ENCODE measurements at places on chromosomes 13 and 19.
A peak's percentile ranks its signal among the peaks of the same experiment; 100 is the strongest.

DNA sequence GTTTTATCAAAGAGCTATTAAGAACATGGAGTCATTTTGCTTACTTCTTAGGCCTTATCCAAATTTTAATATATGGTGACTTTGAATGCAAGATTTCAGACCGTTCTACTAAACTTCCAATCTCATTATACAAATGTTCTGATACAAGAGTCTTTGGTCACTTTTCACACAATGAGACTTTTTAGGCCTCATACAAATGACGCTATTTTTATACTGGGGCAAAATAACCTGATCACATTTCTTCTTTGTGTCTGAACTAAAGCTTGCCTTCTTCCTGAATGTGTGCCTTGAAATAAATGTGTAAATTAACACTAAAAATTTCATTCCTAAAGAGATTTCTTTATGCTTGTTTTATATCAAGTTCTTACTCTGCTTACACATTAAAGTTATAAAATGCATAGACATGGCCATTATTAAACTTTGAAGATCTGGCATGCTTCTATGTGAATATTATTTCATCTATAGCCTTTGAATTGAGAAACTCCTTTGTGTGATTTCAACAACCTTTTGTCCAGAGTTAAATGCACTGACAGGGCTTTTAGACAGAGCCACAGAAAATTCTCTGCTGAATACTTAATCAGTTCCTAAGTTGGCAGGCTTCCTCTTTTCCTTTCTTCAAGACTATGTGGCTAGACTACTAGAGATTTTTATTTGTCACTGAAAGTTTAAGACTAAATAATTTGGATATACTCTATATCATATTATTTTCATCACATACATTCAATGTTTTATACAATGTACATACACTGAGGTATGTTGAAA is 86.1 kb downstream of the EDNRB start:
- DNase-seq: no peak

DNA sequence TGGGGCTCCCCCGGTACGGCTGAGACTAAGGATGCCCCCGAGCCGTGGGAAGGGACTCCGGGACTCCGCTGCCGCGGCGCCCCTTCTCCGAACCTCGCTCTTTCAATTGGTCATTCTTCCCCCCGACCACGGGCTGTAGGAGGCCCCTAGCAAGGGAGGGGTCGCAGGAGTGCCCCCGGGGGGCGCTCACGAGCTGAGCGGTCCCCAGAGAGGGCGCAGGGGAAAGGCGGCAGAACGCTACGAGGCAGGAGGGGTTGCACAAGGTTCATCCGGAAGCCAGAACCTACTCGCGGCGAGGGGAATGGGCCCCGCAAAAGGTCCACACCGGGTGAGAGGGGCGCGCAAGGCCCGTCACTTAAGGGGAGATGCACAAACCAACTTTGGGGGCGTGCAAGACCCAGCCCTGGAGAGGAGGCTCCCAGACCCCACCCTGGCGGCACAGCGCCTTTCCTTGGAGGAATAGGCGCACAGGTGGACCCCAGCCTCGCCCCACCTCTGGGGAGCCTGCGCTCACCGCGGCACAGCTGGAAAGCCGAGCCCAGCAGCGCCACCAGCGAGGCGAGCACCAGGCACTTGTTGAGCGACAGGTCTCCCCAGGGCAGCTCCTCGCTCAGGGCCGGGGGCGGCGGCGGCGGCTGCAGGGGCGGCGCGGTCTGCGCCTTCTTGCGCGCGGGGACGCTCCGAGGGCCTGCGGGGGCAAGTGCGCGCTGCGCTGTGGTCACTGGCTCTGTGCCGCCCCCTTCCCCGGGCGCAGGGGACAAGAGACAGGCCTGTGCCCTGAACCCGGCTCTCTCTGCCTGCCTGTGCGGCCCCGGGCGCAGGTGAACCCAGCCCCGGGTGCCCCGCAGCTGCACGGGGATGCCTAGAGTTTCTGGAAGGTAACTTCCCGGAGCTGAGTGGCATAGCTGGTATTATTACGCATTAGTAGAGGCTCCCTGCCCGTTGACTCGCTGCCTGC is 2.8 kb downstream of the JSRP1 start:
- no peak for DNase-seq

DNA sequence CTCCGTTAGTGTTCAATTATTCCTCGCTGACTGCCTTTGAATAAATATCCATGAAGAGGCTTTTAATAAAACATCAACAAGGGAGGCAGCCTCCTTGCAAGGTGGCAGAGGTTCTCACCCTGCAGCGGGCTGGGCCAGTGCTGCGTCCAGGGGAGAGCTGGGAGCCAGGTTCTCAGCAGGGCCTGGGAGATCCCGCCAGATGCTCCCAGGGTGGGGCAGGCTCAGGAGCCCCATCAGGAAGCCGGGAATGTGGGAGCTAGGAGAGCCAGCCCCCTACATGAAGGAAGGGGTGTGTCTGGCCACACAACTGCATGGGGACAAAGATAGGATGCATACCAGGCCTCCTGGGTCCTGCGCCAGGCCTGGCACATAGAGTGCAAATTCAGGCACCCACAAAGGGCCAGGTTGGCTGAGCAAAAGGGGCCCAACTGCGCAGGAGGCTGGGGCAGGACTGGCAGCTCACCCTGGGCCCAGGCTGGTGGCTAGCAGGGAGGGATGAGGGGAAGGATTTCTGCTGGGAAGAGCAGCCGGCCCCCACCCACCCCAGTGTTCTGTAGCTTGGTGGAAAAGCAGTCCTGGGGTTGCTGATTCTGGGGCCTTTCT is 22.8 kb downstream of the VSTM2B start:
- no peak for DNase-seq

- DNase-seq: no peak
These were observed 528.9 kb downstream of the DACH1 start for GRCh38 chr13:71338070-71338469.

DNA sequence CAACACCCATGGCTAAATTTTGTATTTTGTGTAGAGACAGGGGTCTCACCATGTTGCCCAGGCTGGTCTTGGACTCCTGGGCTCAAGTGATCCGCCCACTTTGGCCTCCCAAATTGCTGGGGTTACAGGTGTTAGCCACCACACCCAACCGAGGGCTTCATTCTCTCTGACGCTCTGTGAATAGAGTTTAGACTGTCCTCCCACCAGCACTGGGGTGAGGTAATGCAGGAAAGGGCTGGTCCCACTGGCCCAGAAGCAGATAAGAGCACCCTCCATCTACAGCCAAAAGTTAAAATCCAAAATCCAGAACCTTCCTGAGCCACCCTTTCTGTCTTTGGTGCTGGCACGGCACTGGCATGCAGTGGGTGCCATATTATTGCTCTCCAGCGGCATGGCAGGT is 31.8 kb upstream of the HOMER3 start:
- DNase-seq: no peak

DNA sequence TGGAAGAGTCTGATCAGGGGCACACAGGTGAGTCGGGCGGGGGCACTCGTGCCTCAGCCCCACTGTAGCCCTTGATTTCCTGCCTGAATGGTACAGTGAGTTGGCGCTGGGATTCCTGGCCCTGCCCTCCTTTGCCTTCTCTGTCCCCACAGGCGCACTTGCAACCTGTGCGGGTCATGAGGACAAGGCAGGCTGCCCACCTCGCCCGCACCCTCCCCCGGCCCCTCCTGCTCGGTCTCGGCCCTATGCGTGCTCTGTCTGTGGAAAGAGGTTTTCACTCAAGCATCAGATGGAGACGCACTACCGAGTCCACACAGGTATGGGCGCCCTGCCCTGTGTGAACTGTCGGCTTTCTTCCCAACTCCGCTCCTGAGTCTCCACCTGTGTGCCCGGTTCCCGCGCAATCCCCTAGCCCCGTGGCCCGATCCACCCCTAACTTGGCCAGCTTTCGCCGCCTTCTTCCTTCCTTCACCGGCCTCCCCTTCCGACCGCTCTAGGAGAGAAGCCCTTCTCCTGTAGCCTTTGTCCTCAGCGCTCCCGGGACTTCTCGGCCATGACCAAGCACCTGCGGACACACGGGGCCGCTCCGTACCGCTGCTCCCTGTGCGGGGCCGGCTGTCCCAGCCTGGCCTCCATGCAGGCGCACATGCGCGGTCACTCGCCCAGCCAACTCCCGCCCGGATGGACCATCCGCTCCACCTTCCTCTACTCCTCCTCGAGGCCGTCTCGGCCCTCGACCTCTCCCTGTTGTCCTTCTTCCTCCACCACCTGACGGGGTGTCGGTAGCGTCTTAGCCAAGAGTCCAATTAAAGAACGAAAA is 1.6 kb upstream of the KMT2B start:
- DNase-seq: no peak

DNA sequence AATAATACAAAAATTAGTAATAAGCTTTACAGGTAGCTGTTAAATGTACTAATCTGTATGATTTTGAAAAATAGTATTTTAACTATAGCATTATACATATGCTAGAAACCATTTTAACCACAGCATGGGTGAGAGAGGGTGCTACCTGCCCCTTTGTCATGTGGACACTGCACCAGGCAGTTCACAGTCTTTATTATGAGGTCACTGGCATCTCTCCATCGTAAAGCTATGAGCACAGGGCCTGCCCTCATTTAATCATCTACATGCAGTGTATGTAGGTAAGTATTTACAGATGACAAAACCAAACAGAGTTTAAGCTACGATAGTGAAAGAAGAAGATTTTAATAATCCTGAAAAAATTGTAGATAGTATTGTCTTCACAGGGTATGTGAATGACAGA is 21.7 kb downstream of the EDNRB start:
- DNase-seq: peak; percentile 9

DNA sequence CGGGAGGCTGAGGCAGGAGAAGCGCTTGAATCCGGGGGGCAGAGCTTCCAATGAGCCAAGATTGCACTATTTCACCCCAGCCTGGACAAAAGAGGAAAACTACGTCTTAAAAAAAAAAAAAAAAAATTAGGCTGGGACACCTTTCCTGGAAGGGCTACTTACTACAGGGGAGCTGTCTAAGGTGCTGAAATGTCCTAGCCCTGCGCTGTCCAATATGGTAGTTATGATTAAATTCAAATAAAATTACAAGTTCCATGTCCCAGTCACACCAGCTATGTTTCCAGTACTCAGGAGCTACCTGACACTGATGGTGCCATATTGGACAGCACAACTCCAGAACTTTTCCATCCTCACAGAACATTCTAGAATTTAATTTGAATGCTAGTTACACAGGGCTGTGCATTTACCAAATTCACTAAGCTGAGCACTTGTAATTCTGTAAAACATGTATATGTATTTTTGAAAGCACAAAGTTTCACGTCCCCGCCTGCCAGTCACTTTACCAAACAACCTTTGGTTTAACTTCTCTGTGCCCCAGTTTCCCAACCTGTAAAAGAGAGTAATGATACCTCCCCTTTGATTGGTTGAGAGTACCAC is 9.2 kb upstream of the ZSCAN22 start:
- DNase-seq: peak; percentile 48

DNA sequence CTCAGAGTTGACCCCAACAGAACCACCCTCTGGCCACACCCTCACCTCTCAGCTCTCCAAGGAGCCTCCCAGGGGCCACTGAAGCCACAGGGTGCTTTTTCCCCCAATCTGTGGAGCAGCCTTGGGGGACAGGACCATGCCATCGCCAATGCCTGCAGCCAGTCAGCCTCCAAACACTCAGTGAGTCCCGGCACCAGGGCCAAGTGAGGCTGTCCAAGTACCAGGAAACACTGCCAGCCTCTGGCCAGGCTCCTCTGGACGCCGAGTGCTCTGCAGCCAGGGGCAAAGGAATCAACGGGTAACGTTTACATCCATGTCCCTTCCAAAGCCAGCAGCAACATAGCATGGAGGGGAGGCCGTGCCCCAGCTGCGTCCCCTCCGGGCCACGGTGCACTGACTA is 9.5 kb upstream of the COMP start:
- no peak for DNase-seq

DNA sequence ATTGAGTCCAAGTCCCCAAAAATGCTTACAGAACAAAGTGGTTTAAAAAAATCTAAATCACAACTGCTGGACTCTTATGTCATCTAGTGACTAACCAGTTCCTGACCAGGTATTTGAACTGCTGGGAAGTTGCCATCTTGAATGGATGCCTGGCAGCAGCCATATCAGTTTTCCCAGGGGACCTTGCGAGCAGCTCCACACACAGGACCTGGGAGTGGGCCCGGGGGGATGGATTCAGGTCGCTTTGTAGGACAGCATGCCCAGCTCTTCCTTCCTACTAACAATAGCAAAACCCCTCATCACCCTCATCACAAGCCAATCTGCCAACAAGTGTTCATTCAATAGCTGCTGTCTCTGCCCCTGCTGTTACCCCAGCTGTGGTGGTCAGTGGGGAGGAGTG is 65.3 kb downstream of the KCTD15 start:
- no peak for DNase-seq

DNA sequence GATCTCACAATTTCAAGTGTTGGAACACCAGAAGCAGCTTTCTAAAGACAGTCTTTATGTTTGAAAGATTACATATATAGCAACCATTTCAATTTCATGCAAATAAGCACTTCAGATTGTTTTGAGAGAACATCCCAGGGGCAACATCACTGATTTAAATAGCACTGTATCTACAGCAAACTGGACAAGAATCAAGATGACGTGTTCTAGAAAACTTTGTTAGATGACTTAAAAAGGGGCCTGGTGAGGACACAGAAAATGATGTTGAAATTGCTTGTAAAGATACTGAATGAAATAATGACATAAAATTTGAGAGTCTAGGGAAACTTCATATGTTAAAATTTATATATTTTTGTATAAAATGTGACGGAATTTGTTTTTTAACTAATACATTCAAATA is 277.1 kb downstream of the KLF12 start:
- DNase-seq: peak; percentile 57

DNA sequence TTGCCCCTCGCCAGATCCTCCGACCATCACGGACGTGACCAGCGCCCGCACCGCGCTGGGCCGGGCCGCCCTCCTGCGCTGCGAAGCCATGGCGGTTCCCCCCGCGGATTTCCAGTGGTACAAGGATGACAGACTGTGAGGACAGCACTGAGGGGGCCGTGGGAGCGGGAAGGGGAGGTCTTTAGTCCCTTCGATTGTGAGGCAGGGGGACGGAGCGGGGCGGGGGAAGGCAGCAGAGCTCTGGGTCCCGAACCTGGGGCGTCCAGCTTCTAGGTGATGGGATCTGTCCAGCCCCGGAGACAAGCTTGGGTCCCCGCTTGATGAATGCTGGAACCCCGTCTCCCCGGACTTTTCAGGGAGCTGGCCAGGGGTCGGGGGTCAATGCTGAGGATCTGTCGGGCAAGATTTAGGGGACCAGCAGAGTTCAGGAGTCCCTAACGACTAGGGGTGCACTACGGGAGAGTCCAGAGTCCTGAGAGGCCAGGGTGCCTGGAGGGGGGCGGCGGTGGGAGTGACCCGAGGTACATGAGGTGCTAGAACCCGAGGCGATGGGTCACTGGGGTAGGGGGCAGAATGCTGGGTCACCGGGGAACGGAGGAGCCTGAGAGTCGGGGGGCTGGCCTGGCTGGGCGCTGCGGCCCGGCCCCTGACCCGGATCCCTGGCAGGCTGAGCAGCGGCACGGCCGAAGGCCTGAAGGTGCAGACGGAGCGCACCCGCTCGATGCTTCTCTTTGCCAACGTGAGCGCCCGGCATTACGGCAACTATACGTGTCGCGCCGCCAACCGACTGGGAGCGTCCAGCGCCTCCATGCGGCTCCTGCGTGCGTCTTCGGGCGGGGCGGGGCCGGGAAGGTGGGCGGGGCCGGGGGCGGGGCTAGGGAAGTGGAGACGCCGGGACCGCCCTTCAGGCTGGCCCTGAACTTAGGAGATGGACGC is 14.6 kb downstream of the VSIG10L start:
- DNase-seq: peak; percentile 45

- DNase-seq: no peak
These were observed 697.5 kb upstream of the SGCG start for GRCh38 chr13:22483276-22483675.

GRCh38 chr13:111549464-111549863 is 229.0 kb downstream of the TEX29 start:
- DNase-seq: no peak

All from fibroblast of skin of right biceps (primary cell).